ENCODE measurements at places on chromosomes 2 and 18.

DNA sequence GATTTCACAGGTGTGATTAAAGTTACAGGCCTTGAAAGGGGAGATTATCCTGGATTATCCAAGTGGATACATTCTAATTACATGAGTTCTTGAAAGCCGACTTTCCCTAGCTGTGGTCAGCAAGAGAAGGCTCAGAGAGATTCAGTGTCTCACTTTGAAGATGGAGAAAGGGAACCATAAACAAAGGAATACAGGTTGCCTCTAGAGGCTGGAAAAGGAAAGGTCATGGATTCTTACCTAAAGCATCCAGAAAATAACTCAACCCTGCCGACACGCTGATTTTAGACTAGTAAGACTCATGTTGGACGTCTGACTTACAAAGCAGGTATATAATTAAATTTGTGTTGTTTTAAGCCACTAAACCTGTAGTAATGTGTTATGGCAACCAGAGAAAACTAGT lies 1095.7 kb upstream of the ZEB2 start:
- DNase-seq: no peak

GRCh38 chr18:76619621-76620315 lies 124.7 kb upstream of the ZNF516 start:
- no peak for DNase-seq

DNA sequence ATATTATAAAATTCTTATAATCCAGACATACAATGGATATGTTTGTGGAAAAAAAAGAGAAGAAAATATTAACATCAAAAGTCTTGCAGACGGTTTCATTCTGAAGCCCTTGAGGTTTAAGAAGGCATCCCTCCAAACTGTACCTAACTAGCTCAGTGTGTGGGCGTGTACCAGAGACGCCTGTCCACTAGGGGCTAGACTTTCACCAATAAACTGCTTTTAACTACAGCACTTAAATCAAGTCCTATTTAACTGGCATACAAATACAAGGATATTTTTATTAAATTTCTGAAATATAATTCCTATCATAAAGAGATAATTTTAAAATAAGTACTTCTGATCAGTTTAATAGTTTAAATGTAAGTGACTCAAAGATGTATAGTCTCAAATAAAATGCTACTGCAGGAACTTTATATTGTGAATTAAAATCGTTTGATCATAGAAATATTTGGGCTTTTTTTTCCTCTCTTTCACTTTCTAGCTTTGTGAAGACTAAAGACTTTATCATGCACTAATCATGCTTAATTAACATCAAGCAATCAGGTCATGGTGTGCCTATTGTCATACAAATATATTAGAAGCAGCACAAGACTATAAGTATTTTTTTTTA lies 437.7 kb downstream of the SATB2 start:
- no peak for DNase-seq

DNA sequence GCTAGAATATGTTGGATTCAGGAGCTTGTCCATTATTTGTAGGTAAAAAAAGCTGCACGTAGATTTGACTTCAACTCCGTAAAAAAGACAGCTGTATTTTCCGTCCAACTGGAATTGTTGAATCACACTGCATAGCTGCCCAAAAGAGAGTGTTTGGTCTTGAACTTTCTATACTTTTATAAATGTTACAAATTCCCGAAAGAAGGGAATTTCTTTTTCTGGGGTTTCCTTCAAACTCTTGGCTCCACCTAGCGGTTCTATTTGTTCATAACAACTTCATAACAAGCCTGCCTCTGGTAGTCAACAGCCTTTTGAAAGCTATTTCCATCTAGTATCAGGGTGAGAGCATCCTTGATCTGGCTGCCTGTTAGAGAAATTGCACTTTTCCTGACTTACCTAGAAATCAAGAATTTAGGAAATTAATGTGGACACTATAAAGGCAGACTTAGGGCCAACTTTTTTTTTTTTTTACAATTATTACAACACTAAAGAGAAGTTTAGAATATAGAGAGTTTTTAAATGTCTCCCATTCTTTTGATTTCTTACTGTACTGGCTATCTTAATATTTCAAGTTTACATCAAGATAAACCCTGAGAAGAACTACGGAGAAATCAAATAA lies 48.1 kb downstream of the TMEM185B start:
- DNase-seq: no peak

GRCh38 chr2:467892-468647 lies 180.2 kb upstream of the ALKAL2 start:
- no peak for DNase-seq

DNA sequence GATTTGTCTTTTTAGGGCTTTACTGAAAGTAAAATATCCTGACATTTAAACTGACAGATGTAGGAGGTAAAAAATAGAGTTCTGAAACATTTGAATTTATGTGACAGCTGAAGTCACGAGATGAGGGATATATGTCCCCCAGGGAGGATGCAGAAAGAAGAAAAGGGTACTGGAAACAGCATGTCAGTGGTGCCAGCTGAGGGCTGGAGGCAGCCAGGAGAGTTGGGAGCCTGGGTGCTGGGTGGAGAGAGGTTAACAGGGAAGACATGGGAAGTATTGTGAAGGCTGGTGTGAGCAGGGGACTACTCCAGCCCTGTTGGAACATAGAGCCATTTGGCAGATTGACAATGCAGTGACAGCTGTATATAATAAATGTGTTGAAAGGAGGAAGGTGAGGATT lies 11.8 kb upstream of the MOCOS start:
- no peak for DNase-seq

- no peak for DNase-seq
These were observed 206.0 kb downstream of the ZNF521 start for GRCh38 chr18:25145731-25146511.

DNA sequence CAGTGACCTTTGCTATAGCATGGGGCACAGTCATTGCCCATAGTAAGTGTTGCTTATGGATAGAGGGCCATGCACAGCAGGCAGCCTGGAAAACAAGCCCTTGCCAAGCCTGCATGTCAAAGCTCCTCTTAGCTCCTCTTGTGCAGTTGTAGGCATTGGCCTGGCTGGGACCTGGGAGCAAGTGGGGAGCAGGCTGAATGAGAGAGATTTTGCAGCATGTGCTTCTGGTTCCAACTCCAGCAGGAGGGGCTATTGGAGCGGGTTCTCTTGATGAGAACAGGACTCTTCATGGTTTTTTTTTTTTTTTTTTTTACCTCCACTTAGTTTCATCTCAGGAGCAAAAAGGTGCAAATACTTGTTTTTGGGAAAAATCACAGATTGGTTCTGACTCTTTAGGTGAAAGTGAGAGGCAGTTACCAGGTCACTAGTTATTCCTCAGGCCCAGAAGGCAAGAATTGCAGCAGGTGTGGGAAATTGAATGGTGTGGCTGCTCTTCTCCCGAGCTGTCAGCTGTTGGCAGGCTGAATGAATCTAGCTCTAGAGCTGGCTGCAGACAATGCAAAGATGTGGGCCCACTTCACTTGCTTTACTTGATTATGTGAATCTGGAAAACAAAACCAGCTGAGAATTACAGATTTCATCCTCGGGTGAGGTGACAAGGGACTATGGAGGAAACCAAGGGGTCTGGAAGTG lies 95.9 kb downstream of the MAP4K4 start:
- DNase-seq: no peak

- no peak for DNase-seq
These were observed 139.0 kb downstream of the MSH2 start for GRCh38 chr2:47541848-47542450.
